ENCODE measurements at places on chromosomes 1 and 21.

DNA sequence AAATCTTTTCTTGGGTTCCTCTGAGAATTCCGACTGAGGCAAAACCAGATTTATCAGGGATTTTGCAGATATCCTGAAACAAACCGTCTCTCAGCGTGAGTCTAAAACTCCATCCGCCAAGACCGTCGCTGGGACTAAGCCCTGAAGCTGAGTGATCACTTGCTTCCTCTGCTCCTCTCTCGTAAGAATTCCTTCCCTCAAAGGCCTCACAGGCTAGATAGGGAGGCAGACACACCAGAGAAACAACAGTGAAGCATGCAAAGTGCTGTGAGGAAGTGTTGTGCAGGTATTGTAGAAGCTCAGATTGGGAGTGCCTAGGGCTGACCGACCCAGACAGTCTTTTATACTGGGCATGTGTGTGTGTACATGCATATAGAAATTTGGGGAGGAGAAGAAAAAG is 119.1 kb downstream of the RGS7 start:
- no peak overlapping the region for H3K27ac ChIP-seq
- H3K27me3 ChIP-seq: no peaks in the 10 kb centered on the region
- no peaks in the 10 kb centered on the region for H3K4me1 ChIP-seq
- no peak overlapping the region for H3K4me3 ChIP-seq
- H3K36me3 ChIP-seq: no peaks in the 10 kb centered on the region
- DNase-seq: no peak

- no peaks in the 10 kb centered on the region for H3K27me3 ChIP-seq
- H3K27ac ChIP-seq: no peak overlapping the region
- no peak overlapping the region for H3K4me3 ChIP-seq
Observed at GRCh38 chr1:4379451-4380175, 274.8 kb upstream of the AJAP1 start.

DNA sequence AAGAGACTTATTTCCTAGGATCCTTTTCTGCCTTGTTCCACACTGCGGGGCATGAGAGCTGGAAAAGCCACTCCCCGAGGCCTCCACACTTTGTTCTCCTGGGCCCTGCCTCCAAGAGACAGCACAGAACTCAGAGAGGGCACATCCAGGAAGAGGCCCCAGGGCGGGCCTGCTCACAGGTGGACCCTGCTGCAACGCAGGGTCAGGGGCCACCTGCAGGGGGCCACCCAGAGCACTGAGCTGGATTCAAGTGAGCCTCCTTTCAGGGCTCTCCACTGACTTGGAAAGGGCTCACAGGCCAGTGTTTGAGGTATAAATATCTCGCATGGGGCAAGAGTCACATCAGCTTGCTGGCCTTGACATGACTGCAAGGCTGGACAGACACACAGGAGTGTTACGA is 4.8 kb downstream of the RGS16 start:
- no peak overlapping the region for H3K4me3 ChIP-seq
- DNase-seq: peak; percentile 88
- H3K4me1 ChIP-seq: peaks cover 5% of the 10 kb centered on the region

DNA sequence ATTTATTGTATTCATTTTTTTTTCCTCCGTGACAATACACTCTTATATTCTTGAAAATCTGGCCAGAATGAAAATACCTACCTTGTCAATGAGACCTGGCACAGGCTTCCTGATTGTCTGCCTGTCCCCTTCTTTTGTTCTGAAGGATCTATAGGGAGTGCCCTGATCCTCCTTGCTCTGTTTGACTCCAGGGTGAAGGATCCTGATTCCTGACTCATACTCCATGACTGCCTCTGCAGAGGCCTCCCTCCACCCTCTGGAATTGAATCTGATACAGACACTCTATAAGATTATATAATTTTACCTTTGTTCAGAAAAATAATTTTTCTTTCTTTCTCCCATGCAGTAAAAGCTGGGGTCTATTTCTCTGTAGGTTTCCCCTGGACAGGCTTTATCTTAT is 116.2 kb downstream of the HMCN1 start:
- H3K4me1 ChIP-seq: no peaks in the 10 kb centered on the region
- no peak for DNase-seq
- H3K4me3 ChIP-seq: no peak overlapping the region

DNA sequence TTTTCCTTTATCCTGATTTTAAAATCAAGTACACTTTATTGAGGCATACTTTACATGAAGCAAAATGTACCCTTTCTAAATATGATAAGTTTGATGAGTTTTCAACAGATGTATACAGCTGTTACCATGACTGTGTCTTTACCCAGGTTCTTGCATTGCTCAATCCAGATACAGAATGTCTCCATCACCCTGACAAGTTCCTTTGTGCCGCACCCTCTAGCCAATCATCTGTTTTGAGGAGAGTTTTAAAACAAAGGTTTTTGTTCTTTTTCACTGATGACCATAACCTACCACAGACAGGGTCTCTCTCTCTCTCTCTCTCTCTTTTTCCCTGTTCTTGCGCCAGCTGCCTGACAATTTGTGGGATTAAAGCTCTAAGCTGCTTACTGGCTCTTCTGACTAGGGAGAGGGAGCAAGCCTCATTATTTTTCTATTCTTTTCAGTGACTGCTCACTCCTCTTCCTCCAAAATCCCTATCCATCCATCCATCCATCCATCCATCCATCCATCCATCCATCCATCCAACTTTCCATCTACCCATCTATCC is 1.2 kb upstream of the KCNE1 start:
- no peaks in the 10 kb centered on the region for H3K4me1 ChIP-seq
- H3K36me3 ChIP-seq: no peaks in the 10 kb centered on the region
- H3K4me3 ChIP-seq: no peak overlapping the region
- no peak overlapping the region for H3K27ac ChIP-seq

DNA sequence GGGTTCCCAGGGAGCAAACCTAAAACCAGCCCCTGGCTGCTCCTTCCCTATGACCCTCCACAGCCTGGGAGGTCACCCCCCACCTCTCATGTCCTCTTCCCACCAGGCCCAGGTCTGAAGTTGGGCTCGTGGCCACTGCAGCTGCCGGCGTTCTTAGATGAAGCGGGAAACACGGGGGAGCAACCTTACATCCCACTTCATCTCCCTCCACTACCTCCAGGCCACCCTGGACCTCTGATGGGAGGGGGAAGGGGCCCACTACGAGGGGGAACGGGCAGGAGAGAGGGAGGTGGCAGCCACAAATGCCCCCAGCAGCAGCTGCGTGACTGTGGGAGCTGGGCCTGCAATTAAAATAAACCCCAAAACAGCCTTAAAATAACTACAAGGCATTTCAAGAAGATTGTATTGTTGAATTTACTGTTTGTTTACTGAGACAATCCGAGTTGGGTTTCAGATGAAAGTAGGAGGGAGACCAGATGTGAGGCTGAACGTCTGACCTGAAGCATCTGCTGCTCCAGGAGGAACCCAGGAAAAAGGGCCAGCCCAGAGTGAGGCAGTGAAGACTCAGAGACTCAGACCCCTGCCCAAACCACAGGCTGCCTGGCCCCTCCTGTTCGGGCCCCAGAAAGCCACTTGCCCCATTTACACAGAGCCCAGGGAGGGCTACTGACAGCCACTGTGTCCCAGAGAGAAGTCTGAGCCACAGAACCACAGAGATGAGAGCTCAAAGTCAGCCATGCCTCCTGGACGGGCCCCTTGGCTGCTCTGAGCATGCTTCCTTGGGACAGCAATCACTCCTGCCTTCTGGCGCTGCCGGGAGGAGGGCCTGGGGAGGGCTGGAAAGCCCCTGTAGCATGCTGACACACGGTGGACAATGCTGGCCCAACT is 59.8 kb downstream of the GLIS1 start:
- H3K4me3 ChIP-seq: no peak overlapping the region
- no peak overlapping the region for H3K27ac ChIP-seq
- no peaks in the 10 kb centered on the region for H3K36me3 ChIP-seq
- no peak for DNase-seq
- no peaks in the 10 kb centered on the region for H3K4me1 ChIP-seq
- H3K27me3 ChIP-seq: peaks cover 14% of the 10 kb centered on the region

DNA sequence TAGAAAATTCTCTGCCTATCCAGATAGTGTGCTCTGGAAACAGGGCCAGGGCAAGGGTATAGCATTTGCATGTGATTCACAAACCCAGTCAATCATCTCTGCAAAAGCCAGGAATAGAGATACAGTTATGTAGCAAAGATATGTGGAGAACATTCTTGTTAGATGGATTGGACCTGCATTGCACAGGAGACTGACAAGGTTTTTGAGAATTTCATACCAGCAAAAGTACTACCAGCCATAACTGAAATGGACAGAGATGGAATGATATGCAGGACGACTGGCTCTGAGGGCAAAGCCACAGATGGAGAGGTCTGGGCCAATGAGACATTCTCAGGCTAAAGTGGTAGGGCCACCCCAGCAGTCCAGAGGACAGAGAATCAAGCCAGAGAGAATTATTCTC is 24.7 kb downstream of the SCMH1 start:
- H3K4me3 ChIP-seq: no peak overlapping the region
- no peak overlapping the region for H3K27ac ChIP-seq
- DNase-seq: no peak
- H3K4me1 ChIP-seq: no peaks in the 10 kb centered on the region
- H3K27me3 ChIP-seq: no peaks in the 10 kb centered on the region

- no peak overlapping the region for H3K4me3 ChIP-seq
- peaks cover 6% of the 10 kb centered on the region for H3K4me1 ChIP-seq
- no peaks in the 10 kb centered on the region for H3K36me3 ChIP-seq
- DNase-seq: no peak
- H3K27ac ChIP-seq: peak overlapping the region; percentile 44
Observed at GRCh38 chr1:164518692-164519332, 40.2 kb upstream of the PBX1 start.

- no peak overlapping the region for H3K27ac ChIP-seq
- H3K36me3 ChIP-seq: no peaks in the 10 kb centered on the region
- peaks cover 29% of the 10 kb centered on the region for H3K4me1 ChIP-seq
- no peak overlapping the region for H3K4me3 ChIP-seq
- DNase-seq: no peak
Observed at GRCh38 chr1:207027206-207027777, 5.3 kb downstream of the C1orf116 start.

DNA sequence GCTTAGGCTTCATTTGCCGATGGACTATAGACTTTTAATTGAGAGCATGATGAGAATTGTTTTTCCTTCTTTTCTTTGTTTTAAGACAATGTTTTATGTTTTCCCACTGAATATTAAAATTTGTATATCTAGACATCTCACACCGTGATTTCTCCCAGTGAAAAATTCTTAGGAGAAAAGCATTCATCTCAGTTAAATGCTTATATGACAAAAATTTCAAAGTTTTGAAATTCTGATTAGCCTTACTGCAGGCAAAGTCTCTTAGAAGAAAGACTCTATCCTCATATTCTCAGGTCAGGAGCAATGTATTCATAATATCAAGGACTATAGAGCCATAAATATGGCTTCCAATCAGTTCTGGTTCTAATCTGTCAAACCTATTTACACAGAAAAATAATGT is 2085.0 kb downstream of the NCAM2 start:
- no peaks in the 10 kb centered on the region for H3K4me1 ChIP-seq
- no peak for DNase-seq
- no peaks in the 10 kb centered on the region for H3K27me3 ChIP-seq
- H3K36me3 ChIP-seq: no peaks in the 10 kb centered on the region
- no peak overlapping the region for H3K27ac ChIP-seq
- no peak overlapping the region for H3K4me3 ChIP-seq

GRCh38 chr1:177650947-177651346 is 318.9 kb downstream of the SEC16B start:
- no peaks in the 10 kb centered on the region for H3K36me3 ChIP-seq
- DNase-seq: no peak
- no peaks in the 10 kb centered on the region for H3K4me1 ChIP-seq
- no peaks in the 10 kb centered on the region for H3K27me3 ChIP-seq

DNA sequence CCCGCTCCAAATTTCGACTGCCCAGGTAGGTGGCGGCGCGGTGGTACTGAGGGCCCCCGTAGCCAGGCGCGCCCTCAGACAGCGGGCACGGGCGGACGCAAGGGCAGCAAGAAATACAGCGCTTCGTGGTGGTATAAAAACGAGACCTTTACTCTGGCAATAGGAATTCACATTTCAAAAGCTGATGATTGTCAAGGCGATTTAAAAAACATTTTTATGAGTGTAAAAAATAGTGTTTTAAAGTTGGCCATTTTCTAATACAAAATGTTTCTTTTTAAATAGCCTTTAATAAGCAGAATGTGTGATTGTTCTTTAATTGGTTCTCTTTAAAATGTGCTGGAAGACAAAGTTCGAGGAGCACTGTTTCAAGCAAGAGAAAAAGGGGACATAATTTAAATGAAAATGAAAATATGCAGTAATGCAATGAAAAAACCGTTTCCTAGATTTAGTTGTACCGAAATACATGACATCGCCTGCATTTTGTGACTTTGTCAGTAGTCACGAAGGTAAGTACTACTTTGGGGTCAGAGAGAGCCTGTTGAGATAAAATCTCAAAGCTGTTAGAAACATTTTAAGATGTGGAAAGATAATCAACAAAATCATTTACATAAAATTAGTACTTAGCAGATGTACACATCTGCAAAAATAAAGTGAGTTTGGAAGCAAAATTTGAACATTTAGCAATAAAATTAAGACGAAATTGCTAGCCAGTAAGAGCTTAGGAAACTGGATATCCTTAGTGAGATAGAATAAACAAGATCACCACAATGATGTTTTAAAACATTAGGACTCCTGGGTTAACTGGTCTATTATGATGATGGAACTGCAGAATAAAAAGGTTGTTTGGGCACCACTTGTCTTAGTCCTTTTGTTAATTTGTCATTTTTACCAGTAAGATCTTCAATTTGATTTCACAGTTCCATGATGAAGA is 1.1 kb upstream of the PSMG1 start:
- no peak for DNase-seq
- H3K4me1 ChIP-seq: no peaks in the 10 kb centered on the region
- H3K36me3 ChIP-seq: peaks cover 14% of the 10 kb centered on the region
- no peaks in the 10 kb centered on the region for H3K27me3 ChIP-seq
- peak overlapping the region; percentile 92 for H3K4me3 ChIP-seq

DNA sequence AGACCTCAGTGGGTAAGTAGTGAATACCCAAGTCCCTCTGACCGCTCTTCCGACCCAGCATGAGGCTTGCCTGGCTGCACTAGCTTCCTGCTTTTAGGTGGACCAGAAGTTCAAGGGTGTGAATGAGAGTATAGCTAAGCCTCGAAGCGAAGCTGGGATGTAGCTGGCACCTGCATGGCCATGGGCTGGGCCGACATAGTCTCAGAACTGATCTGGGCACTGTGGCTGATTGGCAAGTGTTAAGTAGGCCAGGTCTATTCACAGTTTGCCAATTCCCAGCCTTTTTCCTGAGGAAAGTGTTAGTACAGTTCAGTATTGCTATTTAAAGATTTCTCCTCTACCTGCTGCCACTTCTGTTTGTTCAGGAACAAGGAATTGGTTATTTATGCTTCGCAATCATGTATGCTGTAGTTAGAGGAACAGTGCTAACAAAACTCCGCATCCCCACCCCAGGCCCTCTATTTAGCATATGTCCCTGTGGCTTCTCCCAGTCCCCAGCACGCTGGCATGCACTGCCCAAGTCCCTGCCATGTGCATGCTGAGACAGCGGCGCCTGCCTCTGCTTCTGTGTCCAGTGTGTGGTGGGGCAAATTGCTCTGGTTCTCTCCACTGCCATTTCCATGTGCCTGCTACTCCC is 16.3 kb downstream of the SPATA46 start:
- DNase-seq: no peak
- H3K27ac ChIP-seq: no peak overlapping the region
- no peaks in the 10 kb centered on the region for H3K27me3 ChIP-seq
- no peaks in the 10 kb centered on the region for H3K36me3 ChIP-seq
- no peak overlapping the region for H3K4me3 ChIP-seq
- no peaks in the 10 kb centered on the region for H3K4me1 ChIP-seq

GRCh38 chr1:202018468-202019234 is 8.3 kb downstream of the ELF3 start:
- DNase-seq: peak; percentile 72
- H3K4me3 ChIP-seq: no peak overlapping the region
- H3K27me3 ChIP-seq: no peaks in the 10 kb centered on the region
- H3K27ac ChIP-seq: no peak overlapping the region
- H3K4me1 ChIP-seq: no peaks in the 10 kb centered on the region
